ENCODE measurements at places on chromosomes 7 and 10.

- peaks cover 10% of the 10 kb centered on the region for H3K27me3 ChIP-seq
- H3K27ac ChIP-seq: no peak overlapping the region
- H3K4me3 ChIP-seq: no peak overlapping the region
- H3K36me3 ChIP-seq: no peaks in the 10 kb centered on the region
Measured at GRCh38 chr10:3486346-3487065, 298.5 kb downstream of the KLF6 start.

GRCh38 chr7:7617550-7617949 lies 23.0 kb upstream of the UMAD1 start:
- DNase-seq: no peak
- no peaks in the 10 kb centered on the region for H3K36me3 ChIP-seq
- H3K27me3 ChIP-seq: no peaks in the 10 kb centered on the region
- H3K4me3 ChIP-seq: no peak overlapping the region
- no peak overlapping the region for H3K27ac ChIP-seq

GRCh38 chr10:72310636-72311035 lies 36.9 kb downstream of the DDIT4 start:
- no peak for DNase-seq
- no peak overlapping the region for H3K27ac ChIP-seq
- H3K27me3 ChIP-seq: peaks cover 5% of the 10 kb centered on the region
- H3K36me3 ChIP-seq: no peaks in the 10 kb centered on the region
- H3K4me3 ChIP-seq: no peak overlapping the region
- H3K4me1 ChIP-seq: peaks cover 60% of the 10 kb centered on the region

- H3K4me1 ChIP-seq: peaks cover 16% of the 10 kb centered on the region
- no peaks in the 10 kb centered on the region for H3K27me3 ChIP-seq
- H3K4me3 ChIP-seq: no peak overlapping the region
Measured at GRCh38 chr7:84193747-84194146, 842 bp downstream of the SEMA3A start.

DNA sequence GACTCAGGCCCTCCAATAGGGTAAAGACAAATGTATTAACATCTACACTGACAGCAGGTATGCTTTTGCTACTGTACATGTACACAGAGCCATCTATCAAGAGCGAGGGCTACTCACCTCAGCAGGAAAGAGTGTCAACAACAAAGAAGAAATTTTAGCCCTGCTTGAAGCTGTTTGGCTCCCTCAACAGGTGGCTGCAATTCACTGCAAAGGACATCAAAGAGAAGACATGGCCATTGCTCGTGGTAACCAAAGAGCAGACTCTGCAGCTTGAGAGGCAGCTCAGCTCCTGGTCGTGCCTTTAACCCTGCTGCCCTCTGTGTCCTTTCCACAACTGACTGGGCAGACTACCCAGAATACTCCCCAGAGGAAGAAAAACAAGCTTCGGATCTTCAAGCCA lies 5.1 kb downstream of the AKR1B15 start:
- no peak for DNase-seq
- H3K27me3 ChIP-seq: no peaks in the 10 kb centered on the region
- H3K4me3 ChIP-seq: no peak overlapping the region
- H3K4me1 ChIP-seq: no peaks in the 10 kb centered on the region
- H3K36me3 ChIP-seq: no peaks in the 10 kb centered on the region

- H3K27me3 ChIP-seq: no peaks in the 10 kb centered on the region
- no peak overlapping the region for H3K27ac ChIP-seq
- no peaks in the 10 kb centered on the region for H3K4me1 ChIP-seq
Measured at GRCh38 chr7:81501220-81501619, 268.6 kb downstream of the HGF start.
